Stimulated activated CD8-positive, alpha-beta memory T cell treated with anti-CD3 and anti-CD28 coated beads, Interleukin-4, amount 100 ng/mL, for 4 hours (primary cell): ENCODE measurements at places on chromosomes 5 and 9.

DNA sequence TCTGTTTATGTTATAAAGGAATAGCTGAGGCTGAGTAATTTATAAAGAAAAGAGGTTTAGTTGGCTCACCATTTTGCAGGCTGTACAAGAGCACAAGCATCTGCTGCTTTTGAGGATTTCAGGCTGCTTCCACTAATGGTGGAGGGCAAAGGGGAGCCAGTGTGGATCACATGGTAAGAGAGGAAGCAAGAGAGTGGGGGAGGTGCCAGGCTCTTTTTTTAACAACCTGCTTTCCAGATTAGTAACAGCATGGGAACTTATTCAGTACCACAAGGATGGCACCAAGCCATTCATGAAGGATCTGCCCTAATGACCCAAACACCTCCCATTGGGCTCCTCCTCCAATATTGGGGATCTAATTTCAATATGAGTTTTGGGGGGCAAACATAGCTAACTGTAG is 40.4 kb downstream of the CCL28 start:
- no peak for DNase-seq

DNA sequence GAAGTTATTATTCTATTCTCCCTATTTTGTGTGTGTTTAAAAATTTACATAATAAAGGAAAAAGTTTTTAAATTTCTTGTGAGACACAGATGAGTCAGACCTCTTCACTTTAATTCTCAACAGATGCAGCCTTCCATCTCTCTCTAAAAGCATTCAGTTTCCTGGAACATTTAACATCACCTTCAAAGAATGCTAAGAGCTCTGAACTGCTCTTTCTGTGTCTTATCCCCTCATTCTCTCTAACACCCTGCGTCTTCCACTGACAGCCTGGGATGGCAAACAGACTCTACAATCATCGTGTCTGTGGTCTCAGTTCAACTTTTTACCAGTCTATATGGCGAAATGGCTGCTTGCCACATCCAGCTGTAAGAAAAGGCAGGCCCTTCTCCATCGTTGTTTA is 173.0 kb downstream of the HINT1 start:
- DNase-seq = no peak

GRCh38 chr5:135133181-135133580 is 99.2 kb upstream of the PITX1 start:
- no peak for DNase-seq

DNA sequence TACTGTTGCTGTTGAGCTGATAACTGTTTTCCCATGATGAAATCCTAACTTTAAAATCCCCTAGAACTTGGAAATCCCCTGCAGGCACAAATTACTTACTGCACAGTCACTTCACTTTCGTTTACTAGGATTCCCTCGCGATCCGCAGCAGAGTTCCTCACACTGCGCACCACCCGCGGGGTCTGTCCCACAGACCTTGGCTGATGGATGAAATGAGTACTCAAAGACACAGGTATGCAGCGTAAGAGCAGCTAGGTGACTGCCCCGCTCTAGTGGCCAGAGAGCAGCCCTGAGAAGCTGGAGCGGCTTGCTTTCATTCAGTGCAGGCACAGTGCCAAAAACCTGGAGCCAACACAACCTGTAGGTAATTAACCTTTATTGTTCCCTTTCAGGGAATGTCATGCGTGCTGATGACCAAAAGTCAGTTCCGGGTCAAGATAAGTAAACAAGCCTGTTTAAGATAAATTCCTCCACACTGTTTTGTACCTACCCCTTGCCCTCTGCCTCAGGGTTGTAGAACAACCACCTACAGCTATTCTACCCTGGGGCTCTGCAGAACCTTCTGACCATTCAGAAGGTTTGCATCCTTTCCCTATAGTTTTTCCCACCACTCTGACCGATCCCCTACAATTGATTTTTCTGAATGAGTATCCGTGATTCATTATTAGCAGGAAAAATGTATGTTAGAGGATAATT is 191.2 kb downstream of the CDH9 start:
- DNase-seq = no peak

GRCh38 chr9:135062254-135062653 is 25.2 kb upstream of the OLFM1 start:
- no peak for DNase-seq

- no peak for DNase-seq
These were observed 8.7 kb downstream of the PROP1 start for GRCh38 chr5:177987326-177987725.

- DNase-seq = no peak
These were observed 160.7 kb downstream of the TTC39B start for GRCh38 chr9:15146268-15146700.

DNA sequence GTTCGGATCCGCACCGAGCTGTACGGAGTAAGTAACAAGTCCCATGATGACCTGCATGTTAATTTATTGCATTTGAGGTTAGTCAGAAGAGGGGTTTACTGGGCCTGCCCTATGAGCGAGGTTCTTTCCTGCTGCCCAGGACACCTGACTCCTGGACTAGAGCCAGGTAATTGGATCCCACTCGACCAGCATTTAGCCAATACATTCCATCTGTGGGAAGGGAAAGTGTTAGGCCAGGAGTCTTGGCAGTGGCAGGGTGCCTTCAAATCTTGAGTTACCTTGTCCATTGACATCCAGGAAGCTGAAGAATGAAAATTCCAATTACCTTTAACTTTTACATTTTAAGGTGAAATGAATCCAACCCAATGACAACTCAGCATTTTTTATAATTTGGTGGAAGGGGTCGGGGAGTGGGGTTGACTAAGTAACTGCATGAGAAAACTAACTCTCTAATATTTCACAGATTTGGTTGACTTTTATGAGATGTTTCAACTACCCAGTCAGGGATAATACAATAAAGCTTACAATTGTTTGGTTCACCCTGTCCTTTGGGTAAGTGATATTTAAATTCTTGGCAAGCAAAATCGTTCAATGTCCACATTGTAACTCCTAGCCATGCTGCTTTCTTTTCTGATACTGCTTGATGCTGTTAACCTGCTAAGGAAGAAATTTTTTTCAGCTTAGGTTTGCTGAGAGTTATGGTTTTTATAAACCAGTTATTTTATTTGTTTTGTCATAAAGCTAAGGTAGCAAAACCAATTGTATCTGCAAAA is 111.6 kb upstream of the IQGAP2 start:
- DNase-seq = no peak

DNA sequence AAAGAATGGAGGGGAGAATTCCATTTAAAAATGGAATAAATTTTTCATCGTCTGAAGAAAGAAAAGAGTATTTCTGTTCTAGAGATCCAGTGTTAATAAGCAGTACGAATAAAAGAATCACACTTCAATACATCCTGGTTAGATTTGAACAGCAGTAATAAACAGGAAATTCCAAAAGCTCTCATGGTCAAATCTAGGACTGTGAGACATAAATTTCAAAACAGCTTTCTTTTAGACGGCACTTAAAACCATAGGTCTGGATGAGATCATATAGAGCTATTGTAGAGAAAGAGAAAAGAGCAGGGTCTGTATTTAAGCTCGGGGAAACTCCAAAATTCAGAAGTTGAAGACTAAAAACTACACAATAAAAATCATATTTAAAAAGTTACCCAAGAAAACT is 1006.9 kb upstream of the CTNND2 start:
- DNase-seq = no peak

DNA sequence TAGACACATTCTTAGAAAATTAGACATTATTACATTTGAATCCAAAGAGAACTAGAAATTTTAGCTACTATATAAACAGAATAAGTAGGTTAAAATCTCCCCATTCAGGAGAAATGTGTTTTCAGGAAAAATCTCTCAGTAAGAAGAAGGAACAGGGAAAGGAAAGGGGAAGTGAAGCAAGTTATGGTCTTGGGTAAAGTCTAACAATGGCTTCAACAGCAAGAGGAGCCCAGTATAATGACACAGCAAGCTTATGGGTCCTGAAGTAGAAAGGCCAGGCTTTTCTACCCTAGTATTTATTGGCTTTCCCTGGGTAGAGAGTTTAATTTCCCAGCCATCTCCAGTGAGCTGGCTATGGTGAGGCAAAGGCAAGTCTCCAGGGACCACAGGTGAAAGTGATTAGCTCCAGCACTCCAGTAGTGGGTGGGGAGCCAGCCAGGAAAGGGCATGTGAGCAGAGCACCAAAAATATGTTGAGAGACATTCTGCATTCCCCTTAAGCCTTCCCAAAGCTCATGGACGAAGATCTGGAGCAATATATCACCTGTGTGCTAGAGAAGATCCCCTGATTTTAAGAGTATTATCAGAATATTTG is 981.7 kb downstream of the NR2F1-AS1 start:
- no peak for DNase-seq

DNA sequence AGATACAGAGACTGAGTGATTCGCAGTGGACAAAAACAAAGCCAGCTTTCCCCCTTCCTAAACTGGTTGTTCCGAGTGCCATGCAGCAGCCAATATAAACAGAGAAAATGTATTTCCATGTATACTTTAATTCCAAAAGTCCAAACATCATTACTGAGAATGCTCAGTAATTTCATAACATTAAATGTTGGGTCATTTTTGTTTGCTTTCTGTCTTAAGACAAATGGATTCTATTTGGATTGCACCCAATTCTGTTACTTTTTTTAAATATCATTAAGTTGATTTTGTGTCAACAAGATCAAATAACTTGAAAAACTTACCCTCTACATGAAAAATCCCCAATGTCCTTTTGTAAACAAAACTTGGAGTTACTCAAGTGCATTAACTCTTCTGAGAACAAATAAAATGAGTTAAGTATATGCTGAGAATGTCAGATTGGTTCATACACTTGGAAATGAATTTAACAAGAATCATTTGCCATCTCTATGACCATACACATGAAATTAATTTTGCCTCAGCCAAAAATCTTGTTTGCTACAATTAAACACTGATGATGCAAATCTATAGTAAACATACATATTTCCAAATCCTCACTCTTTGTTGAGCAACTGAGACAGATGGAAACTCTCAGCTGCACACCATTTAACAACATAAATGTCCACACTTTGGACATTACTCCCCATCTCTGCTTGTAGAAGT is 19.4 kb downstream of the LURAP1L start:
- DNase-seq = no peak
